ENCODE measurements at places on chromosomes 5 and 9.

DNA sequence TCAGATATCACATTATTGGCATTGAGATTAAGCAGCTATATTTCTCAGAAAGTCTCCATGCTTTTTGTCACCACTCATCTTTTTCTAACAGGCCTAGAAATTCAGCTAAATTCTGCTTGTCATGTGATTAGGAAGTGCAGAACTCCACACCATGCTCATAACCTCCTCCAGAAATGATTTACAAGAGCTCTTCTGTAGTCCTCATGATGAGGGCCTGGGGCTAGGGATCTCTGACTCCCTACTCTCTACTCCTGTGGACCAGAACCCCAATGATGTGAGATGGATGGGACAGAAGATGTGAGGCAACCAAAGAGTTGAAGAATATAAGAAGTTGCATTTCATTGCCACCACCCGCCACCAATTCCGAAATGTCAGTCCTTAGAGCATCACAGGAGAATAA is 16.5 kb upstream of the SIL1 start:
- DNase-seq = no peak

DNA sequence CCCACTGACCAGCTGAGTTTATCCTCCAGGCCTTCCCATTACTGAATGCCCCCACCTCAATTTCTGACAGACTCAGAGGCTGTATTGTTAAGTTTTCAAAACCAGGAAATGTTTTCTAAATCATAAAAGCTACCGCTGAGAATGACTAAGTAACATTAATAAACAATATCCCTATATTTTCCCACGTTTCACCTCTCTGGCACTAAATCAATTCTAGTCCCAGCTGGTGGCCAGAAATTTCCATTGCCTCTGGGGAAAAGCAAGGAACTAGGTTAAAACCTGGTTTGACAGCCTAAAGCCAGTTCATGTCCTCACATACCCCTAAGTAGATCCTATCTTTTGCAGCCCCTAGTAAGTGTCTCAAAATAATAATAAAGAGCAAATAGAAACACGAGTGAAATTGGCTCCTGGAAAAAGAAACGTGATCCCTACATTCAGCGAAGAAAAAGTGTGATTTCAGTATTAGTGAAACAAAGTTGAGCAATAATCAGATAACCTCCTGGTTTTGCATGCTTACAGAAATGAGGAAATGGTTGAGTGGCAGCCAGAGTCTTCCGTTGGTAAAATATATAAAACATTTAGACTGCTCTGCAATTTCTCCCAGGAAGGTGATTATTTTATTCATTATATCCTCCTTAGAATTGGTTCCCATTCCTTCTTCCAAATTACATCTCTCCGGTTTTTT is 110.9 kb downstream of the ESM1 start:
- DNase-seq = no peak

GRCh38 chr5:11398728-11399127 is 505.5 kb downstream of the CTNND2 start:
- DNase-seq = no peak

- DNase-seq = no peak
Measured at GRCh38 chr9:97366889-97367288, 45.0 kb upstream of the TDRD7 start.

- no peak for DNase-seq
Measured at GRCh38 chr5:128519827-128520226, 18.2 kb downstream of the FBN2 start.

DNA sequence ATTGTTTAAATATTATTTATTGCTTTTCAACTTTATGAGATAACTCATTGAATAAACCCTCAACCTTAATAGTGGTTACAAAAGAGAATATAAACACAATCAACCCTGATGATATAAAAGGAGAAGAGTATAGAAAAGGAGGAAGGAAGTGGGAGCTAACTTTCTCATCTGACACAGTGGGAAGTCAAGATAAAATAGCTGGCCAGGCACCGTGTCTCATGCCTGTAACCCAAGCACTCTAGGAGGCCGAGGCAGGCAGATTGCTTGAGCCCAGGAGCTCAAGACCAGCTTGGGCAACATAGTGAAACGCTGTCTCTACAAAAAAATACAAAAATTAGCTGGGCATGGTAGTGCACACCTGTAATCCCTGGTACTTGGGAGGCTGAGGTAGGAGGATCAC is 93.5 kb downstream of the PPP2R2B start:
- no peak for DNase-seq

DNA sequence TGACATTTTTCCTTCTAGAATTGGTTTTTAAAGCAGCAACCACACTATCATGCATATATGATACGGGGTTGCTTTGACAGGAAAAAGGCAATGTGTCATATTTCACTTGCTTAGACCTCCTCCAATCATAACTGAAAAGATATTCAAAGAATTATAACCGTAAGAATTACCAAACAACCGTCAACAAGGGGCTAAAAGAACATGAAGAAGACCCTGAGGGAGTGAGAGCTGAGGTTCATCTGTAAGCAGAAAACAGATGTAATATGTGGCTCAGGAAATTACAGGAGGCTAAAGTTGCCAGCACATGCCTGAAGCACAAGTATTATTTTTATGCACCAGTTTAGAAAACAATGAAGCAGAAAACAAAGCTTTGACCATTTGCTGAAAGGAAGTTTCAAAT is 78.9 kb downstream of the APBA1 start:
- DNase-seq = no peak

DNA sequence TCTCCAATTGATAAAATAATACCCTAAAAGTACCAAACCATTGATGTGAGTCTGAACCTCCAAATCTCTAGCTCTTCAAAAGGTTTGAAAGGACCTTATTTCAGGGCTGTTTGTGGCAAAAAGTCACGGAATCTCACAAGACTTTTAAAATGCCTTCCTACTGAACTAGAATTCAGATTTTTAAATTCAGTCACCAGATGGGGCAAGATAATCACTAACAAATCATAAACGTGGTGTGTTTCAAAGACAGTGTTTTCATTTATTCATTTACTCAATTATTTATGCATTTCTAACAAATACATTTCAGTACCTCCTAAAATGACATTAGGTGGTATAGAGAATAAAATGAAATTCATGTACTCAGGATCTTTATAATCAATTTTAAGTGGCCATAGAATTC is 68.2 kb upstream of the SMC2 start:
- DNase-seq = no peak

DNA sequence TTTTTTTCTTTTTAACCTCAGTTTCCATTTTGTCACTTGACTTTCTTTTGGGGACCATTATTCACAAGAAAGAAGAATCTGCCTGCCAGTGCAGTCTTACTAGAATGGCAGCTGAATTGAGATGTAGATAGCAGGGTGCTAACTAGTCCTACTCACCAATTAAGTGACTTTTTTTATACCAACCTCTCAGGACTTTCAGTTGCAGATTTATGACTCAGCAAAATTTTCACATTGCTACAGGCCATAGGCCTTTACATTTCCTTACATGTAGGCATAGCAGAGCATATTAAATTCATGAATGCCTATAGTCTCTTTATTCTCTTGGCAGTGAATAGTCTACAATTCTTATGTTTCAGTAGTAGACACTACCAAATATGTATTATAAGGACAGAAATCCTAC is 54.0 kb upstream of the FKTN start:
- no peak for DNase-seq

DNA sequence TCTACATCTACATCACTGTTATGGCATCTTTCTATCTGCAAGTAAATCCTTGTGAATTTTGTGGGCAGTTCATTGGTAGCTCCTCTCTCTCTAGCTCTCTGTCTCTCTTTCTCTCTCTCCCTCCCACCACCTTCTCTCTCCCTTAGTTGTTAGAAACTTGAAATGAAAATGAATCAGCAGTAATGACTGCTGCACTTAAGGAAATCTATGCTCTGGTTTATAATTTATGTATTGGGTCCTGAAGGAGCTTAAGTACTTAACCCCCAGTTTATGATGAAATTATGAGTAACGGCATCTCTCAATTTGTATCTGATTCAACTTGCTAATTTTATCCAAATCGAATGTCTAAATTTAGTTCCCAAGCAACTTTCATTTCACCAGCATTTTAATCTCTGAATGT is 52.0 kb upstream of the PTGER4 start:
- no peak for DNase-seq

DNA sequence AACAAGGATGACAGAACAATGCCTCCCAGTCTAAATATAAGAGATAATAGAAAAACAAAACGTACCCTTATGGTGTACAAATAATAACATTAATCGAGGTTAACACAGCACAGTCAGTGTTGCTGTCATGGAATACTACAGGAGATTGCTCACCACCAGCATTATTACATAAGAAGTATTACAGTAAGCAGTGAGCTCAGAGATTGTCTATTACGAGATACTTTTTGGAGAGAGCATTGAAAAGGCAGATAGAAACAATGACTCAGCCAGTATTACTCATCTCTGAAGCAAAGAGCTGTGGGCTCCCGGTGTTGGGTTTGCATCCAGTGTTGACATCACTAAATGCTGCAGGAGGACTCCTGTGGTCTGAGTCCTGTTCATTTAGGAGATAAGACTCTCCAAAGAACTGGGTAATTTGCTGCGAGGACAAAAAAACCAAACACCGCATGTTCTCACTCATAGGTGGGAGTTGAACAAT is 191.9 kb upstream of the SEMA6A start:
- DNase-seq = peak; percentile 23

- DNase-seq = no peak
Measured at GRCh38 chr5:139023286-139023685, 148.2 kb upstream of the LRRTM2 start.

DNA sequence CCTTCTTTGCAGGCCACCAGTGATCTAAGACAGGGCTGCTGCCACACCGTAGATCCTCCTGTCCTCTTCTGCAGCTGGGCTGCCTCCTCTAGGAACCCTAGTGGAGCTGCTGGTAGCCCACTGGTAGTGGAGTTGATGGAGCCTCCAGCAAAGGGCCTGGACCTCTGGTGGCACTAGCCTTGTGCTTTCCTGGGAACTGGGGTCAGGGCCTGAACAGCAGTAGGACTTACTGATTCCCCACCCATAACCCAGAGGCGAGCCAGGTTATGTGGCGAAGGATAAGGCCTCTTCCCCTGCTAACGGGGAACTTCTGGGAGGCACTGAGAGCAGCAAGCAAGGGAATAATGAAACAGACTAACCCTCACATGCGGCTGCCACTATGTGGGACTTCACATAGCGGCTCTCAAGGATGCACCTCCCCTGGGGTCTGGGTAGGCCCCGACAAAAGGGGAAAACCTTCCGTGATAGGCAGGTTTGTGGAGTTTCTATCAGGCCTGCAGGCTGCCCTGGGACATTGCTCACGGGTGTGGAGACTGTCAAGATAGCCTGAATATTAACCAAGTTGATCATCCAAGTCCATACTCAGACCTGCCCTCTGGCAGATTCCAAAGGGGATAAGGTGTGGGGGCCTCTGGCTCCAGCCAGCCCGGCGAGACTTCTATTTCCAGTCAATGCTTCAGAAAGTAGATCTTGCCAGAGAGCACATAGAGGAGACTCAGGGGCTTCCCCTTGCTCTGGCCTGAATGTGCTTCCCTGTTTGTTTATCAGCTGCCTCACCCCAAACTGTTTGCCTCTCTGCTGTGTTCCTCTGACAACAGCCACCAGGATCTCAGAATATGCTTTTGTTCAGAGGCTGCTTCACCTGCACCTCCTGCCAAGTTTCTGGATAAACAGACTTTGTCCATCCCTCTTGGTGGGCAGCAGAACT is 7.4 kb downstream of the SLC22A4 start:
- no peak for DNase-seq

DNA sequence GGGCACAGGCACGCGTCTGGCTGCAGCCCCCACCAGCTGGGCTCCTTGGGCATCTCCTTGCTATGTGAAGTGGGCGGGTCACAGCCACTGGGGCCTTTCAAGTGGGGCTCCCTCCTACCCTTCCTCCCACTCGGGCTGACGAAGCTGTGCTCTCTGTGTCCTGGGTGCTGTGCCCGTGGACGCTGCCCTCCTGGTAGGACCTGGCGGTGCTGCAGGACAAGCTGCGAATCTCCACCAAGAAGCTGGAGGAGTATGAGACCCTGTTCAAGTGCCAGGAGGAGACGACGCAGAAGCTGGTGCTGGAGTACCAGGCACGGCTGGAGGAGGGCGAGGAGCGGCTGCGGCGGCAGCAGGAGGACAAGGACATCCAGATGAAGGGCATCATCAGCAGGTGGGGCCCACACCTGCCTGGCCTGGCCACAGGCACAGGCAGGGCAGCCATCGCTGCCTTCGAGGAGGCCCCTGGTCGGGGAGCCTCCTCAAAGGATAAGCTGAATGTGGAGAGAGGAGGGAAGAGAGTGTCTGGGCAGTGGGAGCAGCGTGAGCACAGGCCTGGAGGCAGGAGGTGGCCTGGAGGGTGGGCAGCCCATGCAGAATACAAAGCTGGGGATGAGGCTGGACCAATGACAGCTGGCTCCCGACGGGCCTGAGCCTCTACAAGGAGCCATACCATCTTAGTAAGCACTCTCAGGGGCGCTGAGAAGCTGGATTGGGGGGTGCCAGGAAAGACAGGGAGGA is 124.7 kb downstream of the DAB2IP start:
- no peak for DNase-seq

DNA sequence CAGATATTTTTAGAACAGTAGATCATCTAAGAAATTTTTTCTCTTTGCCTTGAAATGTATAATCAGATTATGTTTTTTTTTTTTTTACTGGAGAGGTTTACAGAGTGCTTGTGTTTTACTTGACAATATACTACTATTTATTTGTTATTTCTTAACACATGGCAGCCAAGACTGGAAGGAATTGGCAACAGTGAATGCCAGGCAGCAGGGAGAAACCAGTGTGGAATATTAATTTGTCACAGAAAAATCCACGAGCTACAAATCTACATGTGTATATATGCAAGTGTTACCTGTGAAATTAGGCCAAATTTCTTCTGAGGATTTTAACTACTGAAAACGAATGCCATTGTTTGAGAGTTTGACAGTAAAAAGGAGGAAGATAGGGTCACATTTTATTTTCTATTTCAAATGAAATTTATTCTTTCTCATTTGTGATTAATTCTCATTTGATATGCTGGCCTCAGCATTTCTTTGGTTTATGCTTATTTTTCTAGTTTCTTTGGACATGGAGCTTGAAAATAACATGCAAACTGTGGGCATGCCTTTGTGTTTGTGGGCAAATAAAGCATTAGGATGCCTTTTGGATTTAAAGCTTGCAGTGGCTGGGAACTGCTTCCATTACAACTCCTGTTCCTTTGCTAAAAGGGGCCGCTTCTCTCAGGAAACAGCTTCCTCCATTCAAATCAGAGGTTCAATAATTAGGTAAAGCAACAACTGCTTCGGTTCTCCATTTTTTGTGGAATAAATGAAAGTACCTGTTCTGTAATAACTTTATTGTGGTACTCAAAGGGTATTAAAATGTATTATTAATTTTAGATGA is 39.0 kb upstream of the ZFYVE16 start:
- no peak for DNase-seq

GRCh38 chr5:143685246-143685815 is 126.6 kb upstream of the HMHB1 start:
- DNase-seq = no peak

- no peak for DNase-seq
Measured at GRCh38 chr5:38677636-38678035, 121.2 kb upstream of the LIFR start.

- DNase-seq = no peak
Measured at GRCh38 chr5:24428345-24428744, 216.4 kb downstream of the CDH10 start.

DNA sequence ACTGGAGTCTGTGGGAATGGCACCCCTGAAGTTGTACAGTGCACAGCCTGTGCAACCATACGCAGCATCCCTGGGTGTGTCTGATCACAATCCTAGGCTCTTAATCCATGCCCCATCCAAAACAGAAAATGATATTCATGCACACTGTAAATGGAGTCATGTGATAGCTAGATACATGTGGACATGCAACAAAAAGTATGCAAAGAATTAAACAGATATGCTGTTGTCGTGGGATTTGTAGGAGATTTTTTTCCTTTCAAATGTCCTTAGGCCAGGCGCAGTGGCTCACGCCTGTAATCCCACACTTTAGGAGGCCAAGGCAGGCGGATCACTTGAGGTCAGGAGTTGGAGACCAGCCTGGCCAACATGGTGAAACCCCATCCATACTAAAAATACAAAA is 36.1 kb downstream of the PRRX2 start:
- no peak for DNase-seq

Measured in GM19239 (cell line).